ENCODE measurements at places on chromosomes 6 and 20. TPM values are rescaled to one million over a fixed set of nuclear protein-coding genes. Genes with fewer than 3 reads are reported as not detected.

- no peak overlapping the region for H3K27ac ChIP-seq
- H3K4me3 ChIP-seq = no peak overlapping the region
- no peak for DNase-seq
- H3K27me3 ChIP-seq = no peaks in the 10 kb centered on the region
Observed at GRCh38 chr6:169520104-169520503, 181.7 kb downstream of the WDR27 start.

The GPANK1 gene
- 37.8 TPM for polyA plus RNA-seq

DNA sequence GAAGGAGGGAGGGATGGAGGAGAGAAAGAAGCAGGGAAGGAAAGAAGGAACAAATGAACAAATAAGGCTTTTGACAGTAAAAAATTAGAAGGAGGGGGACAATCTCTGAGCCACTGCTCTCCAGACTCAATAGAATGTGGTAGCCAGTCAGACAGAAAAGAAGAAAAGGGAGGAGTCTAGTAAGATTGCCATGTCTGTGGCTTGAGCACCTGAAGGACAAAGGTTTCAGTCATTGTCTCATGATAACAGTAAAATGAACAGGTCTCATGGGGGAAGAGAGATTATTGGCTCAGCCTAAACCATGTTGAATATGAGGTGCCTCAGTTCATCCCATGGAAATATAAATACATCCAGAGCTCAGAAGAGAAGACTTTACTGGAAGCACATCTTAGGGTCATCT lies 14.0 kb upstream of the LOC128125822 start:
- H3K4me1 ChIP-seq = peaks cover 13% of the 10 kb centered on the region
- H3K4me3 ChIP-seq = no peak overlapping the region
- DNase-seq = no peak

GRCh38 chr6:112017169-112017568 lies 36.7 kb upstream of the CCN6 start:
- DNase-seq = no peak
- no peaks in the 10 kb centered on the region for H3K36me3 ChIP-seq

GRCh38 chr20:62677678-62678077 lies 31.0 kb upstream of the NTSR1 start:
- H3K36me3 ChIP-seq = no peaks in the 10 kb centered on the region
- DNase-seq = no peak

GRCh38 chr6:30894935-30895334 lies 10.6 kb downstream of the DDR1 start:
- no peak overlapping the region for H3K27ac ChIP-seq
- peaks cover under 1% of the 10 kb centered on the region for H3K4me1 ChIP-seq
- no peak overlapping the region for H3K4me3 ChIP-seq
- no peak for DNase-seq
- peaks cover 4% of the 10 kb centered on the region for H3K36me3 ChIP-seq

GRCh38 chr20:62217913-62218773 lies 1.9 kb downstream of the HRH3 start:
- no peak overlapping the region for H3K4me3 ChIP-seq
- no peak for DNase-seq
- H3K27ac ChIP-seq = no peak overlapping the region

DNA sequence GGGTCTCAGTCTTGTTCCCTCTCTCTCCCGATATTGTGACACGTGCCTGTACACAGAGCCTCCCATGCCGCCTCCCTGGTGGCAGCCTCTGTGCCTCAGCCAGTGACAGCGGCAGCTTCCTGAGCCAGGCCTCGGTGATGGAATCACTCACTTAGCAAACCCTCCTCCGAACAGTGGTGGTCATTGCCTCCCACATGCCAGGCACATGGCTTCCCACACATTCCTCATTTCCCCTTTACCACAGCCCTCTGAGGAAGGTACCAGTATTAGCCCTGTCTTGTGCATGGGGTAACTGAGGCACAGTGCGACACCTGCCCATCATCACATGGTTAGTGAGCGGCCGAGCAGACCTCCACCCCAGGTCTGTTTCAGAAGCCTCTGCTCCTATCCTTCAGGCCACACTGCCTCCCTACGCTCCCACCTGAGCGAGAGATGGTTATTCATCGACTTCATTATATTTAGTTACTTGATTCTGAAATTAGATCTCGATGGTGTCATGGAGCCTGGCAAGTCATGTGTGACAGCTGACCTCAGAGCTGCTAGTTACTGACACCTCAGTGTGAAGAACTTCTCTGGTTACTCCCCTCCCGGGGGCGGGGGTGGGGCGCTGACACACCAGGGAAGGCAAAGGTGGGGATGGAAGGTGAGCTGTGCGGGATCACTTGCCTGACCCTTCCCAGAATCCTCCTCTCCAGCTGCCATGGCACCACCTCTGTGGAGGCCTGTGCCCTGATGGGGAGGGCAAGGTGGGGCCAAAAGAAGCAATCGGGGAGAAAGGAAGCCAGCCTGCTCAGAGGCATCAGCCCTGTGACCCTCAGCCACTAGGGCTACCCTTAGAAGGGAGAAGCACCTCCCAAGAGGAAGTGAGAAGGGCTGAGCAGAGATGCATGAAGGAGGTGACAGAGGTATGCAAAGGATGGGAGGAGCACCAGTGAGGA lies 17.9 kb downstream of the MDGA1 start:
- DNase-seq = peak; percentile 67
- peaks cover 18% of the 10 kb centered on the region for H3K4me1 ChIP-seq
- peak overlapping the region; percentile 59 for H3K27ac ChIP-seq
- H3K36me3 ChIP-seq = no peaks in the 10 kb centered on the region
- peak overlapping the region; percentile 25 for H3K4me3 ChIP-seq
- no peaks in the 10 kb centered on the region for H3K27me3 ChIP-seq

GRCh38 chr6:13466304-13467215 lies 20.8 kb downstream of the GFOD1 start:
- H3K27me3 ChIP-seq = no peaks in the 10 kb centered on the region
- H3K27ac ChIP-seq = peak overlapping the region; percentile 41
- H3K4me1 ChIP-seq = peaks cover 46% of the 10 kb centered on the region

The ACTL10 gene
- polyA plus RNA-seq = 5.2 TPM

DNA sequence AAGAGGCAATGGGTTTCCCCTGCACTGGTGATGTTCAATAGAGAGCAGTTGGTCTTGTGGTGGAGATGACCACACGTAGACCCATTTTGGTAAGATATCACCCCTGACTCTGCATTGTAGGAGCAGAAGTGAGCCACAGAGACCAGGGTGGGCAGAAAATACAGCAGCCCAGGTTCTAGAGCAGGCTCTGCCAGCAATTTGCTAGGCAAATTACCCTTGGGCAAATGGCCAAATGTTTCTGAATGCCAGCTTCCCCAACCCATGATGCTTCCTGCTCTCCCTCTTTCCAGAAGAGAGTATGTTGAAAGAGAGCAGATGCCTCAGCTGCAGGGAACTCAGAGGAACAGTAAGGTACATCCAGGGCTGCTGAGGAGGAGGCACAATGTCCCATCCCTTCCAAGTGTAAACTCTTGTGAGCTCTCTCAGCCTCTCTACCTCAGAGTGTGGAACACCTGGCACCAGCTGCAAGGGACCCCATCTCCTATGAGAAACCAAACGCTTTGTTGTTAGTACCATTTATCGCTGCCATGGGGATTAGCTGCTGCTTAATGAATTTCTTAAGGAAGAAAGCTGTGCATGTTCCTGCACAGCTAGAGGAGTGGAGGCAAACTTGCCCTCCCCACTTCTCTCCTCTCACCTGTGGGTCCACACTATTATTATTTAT lies 317.5 kb upstream of the MOCS1 start:
- no peak overlapping the region for H3K4me3 ChIP-seq
- no peak overlapping the region for H3K27ac ChIP-seq
- no peaks in the 10 kb centered on the region for H3K36me3 ChIP-seq
- H3K4me1 ChIP-seq = no peaks in the 10 kb centered on the region

The TSBP1 gene
- not detected for polyA plus RNA-seq

- H3K27me3 ChIP-seq = no peaks in the 10 kb centered on the region
- H3K27ac ChIP-seq = no peak overlapping the region
- DNase-seq = no peak
Observed at GRCh38 chr6:162173466-162173865, 554.1 kb downstream of the PRKN start.

The PARD6B gene
- polyA plus RNA-seq = 2.5 TPM

DNA sequence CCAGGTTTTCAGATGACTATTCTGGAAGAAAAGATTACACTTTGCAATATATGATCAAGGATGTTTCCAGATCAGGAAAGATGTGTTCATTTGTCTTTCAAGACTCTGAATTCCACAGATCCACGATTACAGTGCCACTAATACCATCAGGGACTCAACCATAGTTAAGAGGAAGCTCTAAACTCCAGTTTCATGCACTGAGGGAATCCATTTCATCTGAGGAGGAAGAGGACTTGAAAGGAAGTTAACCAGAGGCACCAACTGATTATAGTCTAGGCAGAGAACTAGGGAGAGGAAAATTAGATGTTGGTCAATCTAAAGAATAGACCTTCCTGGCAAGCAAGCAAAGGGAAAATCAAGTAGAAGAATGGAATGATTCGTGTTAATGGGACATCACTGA lies 218.3 kb upstream of the PRDM1 start:
- no peaks in the 10 kb centered on the region for H3K4me1 ChIP-seq
- H3K27ac ChIP-seq = no peak overlapping the region
- H3K36me3 ChIP-seq = no peaks in the 10 kb centered on the region
- peaks cover 2% of the 10 kb centered on the region for H3K27me3 ChIP-seq
- no peak for DNase-seq
- no peak overlapping the region for H3K4me3 ChIP-seq

The MYBL2 gene
- 16.9 TPM for polyA plus RNA-seq

The PRICKLE4 gene
- polyA plus RNA-seq = not detected

- no peak overlapping the region for H3K27ac ChIP-seq
- no peak for DNase-seq
- no peaks in the 10 kb centered on the region for H3K4me1 ChIP-seq
- no peaks in the 10 kb centered on the region for H3K27me3 ChIP-seq
- no peak overlapping the region for H3K4me3 ChIP-seq
Observed at GRCh38 chr20:6613280-6613861, 154.1 kb upstream of the BMP2 start.

- H3K4me1 ChIP-seq = no peaks in the 10 kb centered on the region
- DNase-seq = no peak
- no peaks in the 10 kb centered on the region for H3K36me3 ChIP-seq
- no peak overlapping the region for H3K4me3 ChIP-seq
Observed at GRCh38 chr6:124434421-124434820, 527.8 kb upstream of the RNF217 start.

The TAAR9 gene
- polyA plus RNA-seq = not detected

The PAK5 gene
- not detected for polyA plus RNA-seq

- no peaks in the 10 kb centered on the region for H3K4me1 ChIP-seq
- no peak overlapping the region for H3K27ac ChIP-seq
- H3K27me3 ChIP-seq = no peaks in the 10 kb centered on the region
- no peak for DNase-seq
- H3K36me3 ChIP-seq = no peaks in the 10 kb centered on the region
Observed at GRCh38 chr6:91043751-91044150, 456.9 kb upstream of the MAP3K7 start.

The MUCL3 gene
- 0.04 TPM for polyA plus RNA-seq

- H3K36me3 ChIP-seq = no peaks in the 10 kb centered on the region
- H3K4me3 ChIP-seq = no peak overlapping the region
- no peaks in the 10 kb centered on the region for H3K27me3 ChIP-seq
Observed at GRCh38 chr6:112680091-112680490, 333.0 kb downstream of the RFPL4B start.

DNA sequence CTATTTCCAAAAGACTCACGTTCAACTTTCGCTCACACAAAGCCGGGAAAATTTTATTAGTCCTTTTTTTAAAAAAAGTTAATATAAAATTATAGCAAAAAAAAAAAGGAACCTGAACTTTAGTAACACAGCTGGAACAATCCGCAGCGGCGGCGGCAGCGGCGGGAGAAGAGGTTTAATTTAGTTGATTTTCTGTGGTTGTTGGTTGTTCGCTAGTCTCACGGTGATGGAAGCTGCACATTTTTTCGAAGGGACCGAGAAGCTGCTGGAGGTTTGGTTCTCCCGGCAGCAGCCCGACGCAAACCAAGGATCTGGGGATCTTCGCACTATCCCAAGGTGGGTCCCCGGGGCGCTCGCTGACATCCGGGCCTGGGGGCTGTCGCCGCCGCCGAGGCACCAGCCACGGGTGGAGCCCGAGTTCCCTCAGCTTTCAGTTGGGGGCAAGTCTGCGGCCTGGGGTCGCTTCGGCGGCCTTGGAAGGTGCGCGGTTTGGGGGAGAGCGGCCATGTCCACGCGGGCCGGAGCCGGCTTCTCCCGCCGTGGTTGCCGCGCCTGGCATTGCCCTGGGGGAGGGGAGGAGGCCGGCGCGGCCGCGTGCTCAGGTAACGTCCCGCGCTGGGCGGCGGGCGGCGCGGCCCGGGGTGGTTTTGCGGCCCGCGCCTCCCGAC lies 429 bp downstream of the AMD1 start:
- H3K36me3 ChIP-seq = no peaks in the 10 kb centered on the region
- H3K4me3 ChIP-seq = peak overlapping the region; percentile 94
- DNase-seq = no peak
- peak overlapping the region; percentile 93 for H3K27ac ChIP-seq
- no peaks in the 10 kb centered on the region for H3K27me3 ChIP-seq
- H3K4me1 ChIP-seq = peaks cover 24% of the 10 kb centered on the region

DNA sequence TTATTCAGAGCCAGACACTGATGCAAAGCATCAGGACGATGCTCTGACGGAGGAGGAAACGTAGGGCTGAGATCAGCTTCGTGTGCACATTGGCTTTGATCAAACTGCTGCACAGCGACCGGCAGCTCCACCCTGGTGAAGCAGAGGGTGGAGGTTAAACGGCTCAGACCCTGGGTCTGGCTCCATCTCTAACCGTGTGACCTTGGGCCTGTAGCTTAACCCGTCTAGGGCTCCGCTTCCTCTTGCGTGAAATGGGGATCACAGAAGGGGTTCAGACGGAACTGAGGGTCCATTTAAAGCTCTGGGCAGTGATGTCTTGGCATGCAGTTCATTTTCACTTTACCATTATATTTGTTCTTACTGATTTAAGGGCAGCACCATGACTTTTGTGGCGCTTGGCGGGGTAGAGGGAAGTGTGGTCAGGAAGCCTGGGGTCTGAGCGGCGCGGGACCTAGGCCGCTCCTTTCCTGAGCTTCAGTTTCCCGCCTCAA lies 644 bp downstream of the RBL1 start:
- peak overlapping the region; percentile 96 for H3K27ac ChIP-seq
- H3K4me3 ChIP-seq = peak overlapping the region; percentile 69
- H3K4me1 ChIP-seq = peaks cover 16% of the 10 kb centered on the region

The KIAA1755 gene
- not detected for polyA plus RNA-seq

DNA sequence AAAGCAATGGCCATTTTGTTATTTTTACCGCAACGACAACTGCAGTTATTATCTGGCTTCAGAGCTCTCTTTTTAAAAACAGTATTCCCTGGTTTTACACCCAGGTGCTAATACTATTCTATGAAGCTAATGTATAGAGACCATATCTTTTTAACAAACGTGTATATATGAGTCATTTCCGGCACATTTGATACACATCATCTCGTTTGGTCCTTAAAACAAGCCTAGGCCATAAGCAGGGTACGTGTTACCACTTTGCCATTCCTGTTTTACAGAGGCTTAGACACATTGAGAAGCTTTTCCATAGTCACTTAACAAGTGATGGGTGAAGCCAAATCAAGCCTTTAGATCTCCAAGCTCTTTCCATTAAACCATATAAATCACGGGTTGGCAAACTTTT lies 5.5 kb downstream of the TRAF3IP2 start:
- H3K27ac ChIP-seq = no peak overlapping the region
- H3K36me3 ChIP-seq = no peaks in the 10 kb centered on the region
- no peak overlapping the region for H3K4me3 ChIP-seq
- H3K4me1 ChIP-seq = peaks cover 7% of the 10 kb centered on the region
- no peak for DNase-seq

Data from GM12878 (cell line).